ENCODE measurements at places on chromosomes 5 and 9.

- DNase-seq: no peak
These were observed 35.0 kb upstream of the HMGCS1 start for GRCh38 chr5:43348207-43348606.

DNA sequence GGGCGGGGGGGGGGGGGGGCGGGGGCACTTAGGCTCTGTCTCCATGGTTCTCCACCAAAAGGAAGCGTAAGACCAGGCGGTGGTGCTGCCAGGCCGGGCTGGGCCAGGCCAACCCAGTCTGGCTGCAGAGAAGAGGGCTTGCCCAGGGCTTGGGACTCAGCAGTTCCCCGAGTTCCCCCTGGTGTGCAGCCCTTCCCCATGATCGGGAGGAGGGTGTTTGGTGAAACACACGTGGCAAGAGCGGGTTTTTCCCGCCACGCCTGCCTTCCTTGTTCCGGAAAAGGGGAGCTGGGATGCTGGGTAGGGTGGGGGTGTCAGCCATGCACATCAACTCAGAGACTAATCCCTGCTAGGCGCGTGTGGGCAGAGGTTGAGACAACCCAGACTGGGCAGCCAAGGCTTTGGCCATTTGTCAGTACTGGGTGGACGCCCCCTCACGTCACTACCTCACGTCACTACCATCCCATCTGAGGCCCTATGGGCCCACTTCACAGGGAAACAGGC, 32.9 kb downstream of the PRRX2 start:
- no peak for DNase-seq

- DNase-seq: no peak
These were observed 60.5 kb upstream of the PITX1 start for GRCh38 chr5:135094339-135095051.

GRCh38 chr5:135032999-135033861, 798 bp downstream of the PITX1 start:
- no peak for DNase-seq

DNA sequence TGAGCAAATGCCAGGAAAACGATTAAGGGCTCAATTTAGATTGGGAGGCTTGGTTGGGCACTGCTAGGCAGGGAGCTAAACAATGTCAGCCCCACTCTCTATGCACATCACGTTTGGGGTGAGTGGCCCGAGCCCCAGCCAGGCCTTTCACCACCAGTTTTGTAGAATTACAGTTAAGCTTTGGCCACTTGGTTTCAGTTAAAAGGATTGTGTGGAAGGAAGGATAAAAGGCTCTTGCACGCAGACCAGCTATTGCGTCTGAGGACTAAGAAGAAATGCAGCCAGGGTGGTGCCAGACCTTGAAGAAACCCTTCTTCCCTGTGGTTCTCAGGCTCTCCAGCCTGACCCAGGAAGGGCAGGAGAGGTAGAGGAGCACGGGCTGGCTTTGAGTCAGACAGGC, 125.3 kb upstream of the SLC44A1 start:
- DNase-seq: no peak

DNA sequence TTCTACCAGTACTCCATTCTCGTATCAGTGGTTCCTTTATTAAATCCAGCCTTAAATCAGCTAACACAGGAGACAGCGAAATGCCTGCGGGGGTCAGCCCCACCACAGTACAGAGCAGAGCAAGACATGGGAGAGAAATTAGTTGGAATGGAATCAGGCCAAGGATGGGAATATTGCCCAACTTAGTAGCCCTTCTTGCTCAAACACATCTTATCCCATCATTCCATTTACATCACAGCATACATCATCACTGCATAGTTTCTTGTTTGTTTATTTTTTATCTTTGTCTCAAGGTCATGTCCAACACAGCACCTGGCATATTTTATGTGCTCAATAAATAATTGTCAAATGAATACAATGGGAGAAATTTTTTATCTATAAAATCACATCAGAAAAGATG, 34.3 kb upstream of the DAB2 start:
- no peak for DNase-seq

- no peak for DNase-seq
These were observed 1.1 kb downstream of the DMRTA1 start for GRCh38 chr9:22447618-22448305.

DNA sequence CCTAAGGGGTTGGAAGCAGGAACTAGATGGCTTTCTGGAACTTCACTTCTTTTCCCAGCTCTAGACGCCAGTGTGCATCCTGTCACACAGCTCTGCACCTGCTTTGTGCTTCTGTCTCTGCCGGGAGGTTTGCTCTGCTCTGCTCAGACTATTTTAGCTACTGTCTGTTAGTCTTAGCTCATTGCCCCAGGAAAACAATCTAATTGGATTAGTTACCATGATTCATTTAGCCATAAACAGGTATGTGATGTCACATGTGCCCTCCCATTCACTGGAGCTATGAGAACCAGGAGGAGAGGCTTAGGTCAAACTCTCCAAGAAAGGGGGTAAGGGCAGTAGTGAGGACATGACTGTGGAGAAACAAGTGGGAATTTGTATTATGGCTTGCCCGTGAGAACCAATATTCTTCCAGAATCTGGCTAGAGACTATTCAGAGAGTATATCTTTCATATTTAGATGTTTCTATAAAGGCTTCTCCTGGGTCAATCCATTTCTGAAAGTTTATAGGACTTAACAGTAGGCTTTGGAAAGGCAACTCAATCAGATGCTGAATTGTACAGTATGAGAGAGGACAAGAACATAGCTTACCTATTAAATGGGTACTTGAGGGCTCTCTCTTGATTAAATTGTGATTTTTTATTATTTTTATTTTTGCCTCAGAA, 22.4 kb upstream of the NREP start:
- no peak for DNase-seq

DNA sequence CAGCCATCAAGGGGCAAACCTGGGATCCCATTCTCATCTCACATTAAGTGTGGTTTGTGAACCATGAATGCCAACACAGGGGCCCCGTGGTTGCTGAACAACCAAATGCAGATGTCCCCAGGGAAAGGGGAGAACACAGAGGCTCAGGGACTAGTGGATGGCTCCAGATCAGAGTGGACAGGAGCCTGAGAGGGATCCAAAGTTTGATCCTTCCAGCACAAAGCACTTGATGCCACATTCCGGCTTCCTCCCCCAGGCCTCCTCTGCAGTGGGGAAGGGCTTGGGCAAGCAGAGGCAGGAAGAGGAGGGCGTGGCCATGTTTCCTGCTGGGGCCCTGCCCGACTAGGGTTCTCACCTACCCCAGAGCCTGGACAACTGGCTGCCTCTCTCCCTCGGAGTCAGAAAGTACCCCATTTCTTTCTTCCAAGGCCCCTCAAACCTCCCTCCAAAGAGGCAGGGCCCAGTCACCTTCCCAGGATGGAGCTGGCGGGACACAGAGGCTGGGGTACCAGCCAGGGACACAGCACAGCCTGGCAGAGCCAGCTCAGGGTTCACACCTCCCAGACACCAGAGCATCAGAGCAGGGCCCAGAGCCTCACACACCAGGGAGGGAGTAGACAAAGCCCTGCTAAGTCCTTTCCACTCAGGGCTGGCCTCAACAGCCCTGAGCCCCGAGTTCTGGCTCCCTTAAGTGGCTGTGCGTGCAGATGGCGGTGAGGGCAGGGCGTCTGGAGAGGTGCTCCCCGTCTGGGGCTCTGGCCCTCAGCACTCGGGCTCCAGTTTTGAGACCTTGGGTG, 4.3 kb upstream of the RNF44 start:
- DNase-seq: no peak

DNA sequence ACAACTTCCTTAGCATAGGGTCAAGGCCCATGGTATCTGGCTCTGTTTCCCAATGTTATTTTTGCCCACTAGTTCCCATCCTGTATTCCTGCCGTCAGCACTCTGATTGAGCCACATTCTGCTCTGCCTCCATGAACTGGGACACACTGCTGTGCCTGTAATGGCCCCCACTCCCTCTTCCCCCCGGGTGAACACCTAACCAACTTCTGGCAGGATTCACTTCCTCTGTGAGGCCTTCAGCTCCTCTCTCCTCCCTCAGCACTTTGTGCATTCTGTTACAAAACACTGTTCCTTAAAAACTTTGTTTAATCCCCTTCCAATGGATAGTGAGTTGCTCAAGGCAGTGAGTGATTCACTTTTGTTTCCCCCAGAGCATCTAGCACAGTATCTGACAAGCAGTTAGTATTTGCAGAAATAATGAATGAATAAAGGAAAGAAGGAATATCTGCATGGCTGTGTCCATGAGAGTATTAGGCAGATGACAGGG, 183.6 kb downstream of the EFNA5 start:
- DNase-seq: no peak

- peak; percentile 88 for DNase-seq
These were observed 556.7 kb upstream of the TLE4 start for GRCh38 chr9:79014929-79015699.
